ENCODE measurements at places on chromosomes 16 and 17.

DNA sequence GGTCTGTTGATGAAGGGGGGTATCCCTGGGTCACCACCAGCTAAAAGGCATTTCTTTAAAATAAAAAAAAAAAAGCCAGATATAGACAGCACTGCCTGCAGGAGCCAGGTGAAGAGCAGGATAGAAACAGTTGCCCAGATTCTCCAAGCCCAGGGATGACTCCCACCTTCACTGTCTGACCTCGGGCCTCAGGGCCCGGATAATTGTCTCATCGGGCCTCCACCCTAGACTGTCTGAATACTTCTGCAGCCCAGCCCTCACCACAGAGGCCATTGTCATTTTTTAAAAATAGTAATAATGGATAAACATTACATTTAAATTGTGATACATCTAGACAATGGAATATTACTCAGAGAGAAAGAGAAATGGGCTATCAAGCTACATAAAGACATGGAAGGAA is 92.8 kb upstream of the TNRC6C start:
- no peak for DNase-seq

- DNase-seq = no peak
These were observed 21.5 kb upstream of the KCNJ16 start for GRCh38 chr17:70053241-70054234.

- no peak for DNase-seq
These were observed 40.0 kb downstream of the SOST start for GRCh38 chr17:43718544-43718943.

GRCh38 chr16:55476625-55477533 is 2.1 kb upstream of the MMP2 start:
- no peak for DNase-seq

DNA sequence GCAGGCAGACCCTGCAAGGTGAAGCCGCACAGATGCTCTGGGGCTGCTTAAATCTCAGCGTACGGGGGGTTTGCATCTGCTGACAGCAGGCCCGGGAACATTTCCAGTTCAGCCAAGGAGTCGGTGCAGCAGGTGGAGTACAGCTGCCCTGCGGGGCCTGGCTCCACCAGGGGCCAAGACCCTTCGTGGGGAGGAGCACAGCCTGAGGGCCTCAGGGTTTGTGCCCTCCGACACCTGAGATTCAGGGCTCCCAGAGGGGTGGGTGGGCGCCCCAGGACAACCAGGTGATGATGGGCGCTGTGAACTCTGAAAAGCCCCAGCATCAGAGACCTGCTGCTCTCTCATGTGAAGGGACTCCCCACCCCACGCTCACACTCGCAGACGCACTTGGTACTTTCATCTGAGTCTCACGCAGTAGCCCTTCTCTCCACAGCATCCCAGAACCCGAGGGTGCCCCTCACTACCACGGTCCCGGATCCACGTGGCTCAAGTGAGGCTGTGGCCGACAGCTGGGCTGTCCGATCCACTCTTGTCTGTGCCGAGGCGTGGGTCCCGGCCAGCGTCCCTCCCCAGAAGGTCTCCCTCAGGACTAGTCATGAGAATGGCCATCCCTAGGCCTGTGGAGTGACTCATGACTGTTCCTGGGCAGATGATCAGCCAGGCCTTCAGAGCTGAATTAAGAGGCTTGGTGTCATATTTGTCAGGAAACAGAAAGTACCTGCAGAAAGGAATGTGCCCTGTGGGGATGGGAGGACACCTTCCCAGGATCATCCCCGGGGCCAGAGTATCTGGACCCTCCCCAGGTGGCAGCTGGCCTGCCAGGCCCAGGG is 29.6 kb downstream of the ACSF3 start:
- DNase-seq = no peak

DNA sequence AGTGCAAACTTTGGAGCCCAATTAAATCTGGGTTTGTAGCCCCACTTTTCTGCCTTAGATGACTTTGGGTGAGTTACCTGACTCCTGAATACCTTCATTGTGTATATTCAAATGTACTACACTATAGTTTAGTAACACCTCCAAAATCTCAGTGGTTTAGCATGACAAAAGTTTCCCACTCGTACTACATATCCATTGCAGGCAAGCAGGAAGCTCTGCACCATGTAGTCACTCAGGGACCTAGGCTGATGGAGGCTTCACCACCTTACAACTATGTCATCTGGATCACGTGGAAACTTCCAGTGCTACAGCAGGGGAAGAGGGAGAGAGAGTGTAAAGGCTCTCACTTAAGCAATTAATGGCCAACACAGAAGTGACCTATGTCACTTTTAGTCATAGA is 14.2 kb downstream of the ANKFN1 start:
- DNase-seq = no peak

DNA sequence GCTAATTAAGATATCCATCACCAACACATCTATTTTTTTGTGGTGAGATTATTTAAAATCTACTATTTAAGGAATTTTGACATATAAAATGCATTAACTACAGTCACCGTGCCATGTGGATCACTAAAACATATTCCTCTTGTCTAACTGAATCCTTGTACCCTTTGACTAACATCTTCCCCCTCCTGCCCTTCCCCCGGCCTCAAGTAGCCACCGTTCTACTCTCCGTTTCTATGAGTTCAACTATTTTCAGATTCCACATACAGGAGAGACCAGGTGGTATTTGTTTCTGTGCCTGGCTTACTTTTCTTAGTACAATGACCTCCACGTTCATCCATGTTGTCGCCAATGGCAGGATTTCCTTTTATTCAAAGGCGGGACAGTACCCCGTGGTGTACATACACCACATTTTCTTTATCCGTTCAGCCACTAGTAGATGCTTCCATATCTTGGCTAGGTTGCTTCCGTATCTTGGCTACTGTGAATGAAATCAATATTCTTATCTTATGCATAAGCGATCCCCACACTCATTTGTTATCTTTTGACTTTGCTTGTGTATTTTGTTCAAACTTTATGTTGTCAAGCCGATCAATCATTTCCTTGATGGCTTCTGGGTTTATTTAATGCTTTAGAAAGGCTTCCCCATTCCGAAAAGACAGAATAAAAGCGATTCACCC is 134.7 kb downstream of the KCNJ12 start:
- no peak for DNase-seq

DNA sequence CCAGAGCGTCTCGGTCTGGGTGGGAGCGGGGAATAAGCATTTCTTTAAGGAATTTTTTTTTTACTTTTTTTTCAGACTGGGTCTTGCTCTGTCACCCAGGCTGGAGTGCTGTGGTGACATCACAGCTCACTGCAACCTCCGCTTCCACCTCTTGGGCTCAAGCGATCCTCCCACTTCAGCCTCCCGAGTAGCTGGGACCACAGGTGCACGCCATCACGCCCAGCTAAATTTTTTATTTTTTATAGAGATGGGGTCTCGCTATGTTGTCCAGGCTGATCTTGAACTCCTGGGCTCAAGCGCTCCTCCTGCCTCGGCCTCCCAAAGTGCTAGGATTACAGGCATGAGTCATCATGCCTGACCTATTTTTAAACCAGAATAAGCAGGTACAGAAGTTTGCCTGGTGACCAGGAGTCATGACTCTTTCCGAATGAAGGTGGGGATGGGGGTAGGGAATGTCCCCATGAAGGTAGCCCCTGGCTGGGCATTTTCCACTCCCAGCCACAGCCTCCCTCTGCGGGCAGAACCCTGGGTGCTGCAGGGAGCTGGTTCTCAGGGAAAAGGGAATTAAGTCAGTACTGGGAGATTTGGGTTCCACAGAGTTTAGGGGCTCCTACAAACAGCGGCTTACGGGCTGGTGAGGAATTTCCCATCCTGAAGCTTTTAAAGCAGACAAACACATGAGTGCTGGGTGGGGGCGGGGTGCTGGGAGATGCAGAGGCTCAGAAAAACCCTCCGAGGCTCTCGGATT is 48.3 kb downstream of the TBC1D16 start:
- no peak for DNase-seq

- no peak for DNase-seq
These were observed 1.0 kb downstream of the HSD11B2 start for GRCh38 chr16:67431775-67432505.

- no peak for DNase-seq
These were observed 28.0 kb upstream of the DDX52 start for GRCh38 chr17:37671028-37671823.

All from activated CD8-positive, alpha-beta memory T cell treated with anti-CD3 and anti-CD28 coated beads for 4 hours (primary cell).